Tibial artery (tissue), 4 donors: ENCODE measurements at places on chromosomes 2 and 18.

DNA sequence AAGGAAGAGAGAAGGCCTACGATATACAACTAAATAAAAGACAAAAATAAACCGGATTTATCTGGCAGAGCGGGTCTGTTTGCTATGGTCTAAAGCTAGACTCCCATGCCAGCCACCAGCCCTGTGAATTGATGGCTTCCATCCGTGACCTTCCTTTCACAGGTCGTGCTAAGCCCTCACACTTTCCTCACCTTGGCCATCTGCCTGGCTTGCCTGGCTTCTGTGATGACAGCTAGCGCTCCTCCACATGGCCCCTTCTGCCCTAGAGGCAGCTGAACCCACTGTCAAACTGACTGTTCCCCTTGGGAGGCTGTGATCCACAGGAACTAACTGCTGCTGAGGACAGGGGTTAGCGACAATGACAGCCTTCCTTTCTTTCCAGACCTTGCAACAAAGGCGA lies 32.5 kb downstream of the GAREM1 start:
- DNase-seq, result no peak

GRCh38 chr2:54952978-54953456 lies 97.2 kb downstream of the RTN4 start:
- DNase-seq, result no peak

GRCh38 chr2:42342795-42343241 lies 18.2 kb downstream of the COX7A2L start:
- no peak for DNase-seq

- DNase-seq, result no peak
These were observed 71.4 kb upstream of the FAM98A start for GRCh38 chr2:33670392-33670937.

- no peak for DNase-seq
These were observed 49.6 kb downstream of the NXPH2 start for GRCh38 chr2:138730497-138731030.

GRCh38 chr2:55017880-55018279 lies 32.4 kb downstream of the RTN4 start:
- no peak for DNase-seq

- DNase-seq, result peak; percentile 25
These were observed 73.6 kb upstream of the RGPD5 start for GRCh38 chr2:109720380-109721106.

DNA sequence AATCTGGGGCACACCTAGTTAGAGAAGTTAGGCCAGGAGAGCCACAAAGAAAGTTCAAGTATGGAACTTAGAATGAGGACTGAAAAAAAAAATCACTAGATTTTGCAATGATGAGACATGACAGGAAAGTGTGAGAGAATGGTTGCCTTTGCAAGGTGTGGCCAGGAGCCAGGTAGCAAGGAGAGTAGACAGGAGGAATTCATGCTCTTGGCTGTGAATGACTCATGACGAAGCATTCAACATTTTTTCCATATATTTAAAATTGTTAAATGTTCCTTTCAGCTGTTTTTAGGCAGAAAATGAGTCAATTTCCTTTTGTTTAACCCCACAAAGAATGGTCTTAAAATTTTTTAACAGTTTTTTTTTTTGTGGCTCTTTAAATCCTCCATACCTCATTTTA lies 636.9 kb downstream of the PLCL1 start:
- DNase-seq, result no peak

GRCh38 chr2:88144914-88145497 lies 17.1 kb upstream of the FABP1 start:
- no peak for DNase-seq
